LHCN-M2 (cell line): ENCODE measurements at places on chromosomes 13 and 19.

- no peak for DNase-seq
Observed at GRCh38 chr13:77717508-77717907, 20.0 kb downstream of the SLAIN1 start.

DNA sequence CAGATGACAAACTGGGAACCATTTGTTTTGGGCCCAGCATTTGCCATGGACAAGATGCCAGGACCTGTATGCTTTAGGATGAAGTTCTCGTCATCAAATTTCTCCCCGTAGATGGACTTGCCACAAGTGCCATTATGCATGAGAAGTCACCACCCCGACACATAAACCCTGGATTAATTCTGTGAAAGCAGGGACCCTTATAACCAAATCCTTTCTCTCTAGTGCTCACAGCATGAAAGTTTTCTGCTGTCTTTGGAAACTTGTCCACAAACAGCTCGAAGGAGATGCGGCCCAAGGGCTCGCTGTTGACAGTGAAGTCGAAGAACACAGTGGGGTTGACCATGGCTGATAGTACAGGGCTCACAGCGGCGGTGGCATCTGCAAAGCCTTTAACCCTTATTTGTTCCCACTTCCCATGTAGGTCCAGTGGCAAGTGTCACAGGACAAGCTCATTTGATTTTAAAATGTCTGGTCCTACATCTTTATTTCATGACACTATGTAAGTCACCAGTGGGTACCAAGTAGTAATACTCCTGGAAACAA lies 75.2 kb upstream of the MIR17HG start:
- DNase-seq = no peak

DNA sequence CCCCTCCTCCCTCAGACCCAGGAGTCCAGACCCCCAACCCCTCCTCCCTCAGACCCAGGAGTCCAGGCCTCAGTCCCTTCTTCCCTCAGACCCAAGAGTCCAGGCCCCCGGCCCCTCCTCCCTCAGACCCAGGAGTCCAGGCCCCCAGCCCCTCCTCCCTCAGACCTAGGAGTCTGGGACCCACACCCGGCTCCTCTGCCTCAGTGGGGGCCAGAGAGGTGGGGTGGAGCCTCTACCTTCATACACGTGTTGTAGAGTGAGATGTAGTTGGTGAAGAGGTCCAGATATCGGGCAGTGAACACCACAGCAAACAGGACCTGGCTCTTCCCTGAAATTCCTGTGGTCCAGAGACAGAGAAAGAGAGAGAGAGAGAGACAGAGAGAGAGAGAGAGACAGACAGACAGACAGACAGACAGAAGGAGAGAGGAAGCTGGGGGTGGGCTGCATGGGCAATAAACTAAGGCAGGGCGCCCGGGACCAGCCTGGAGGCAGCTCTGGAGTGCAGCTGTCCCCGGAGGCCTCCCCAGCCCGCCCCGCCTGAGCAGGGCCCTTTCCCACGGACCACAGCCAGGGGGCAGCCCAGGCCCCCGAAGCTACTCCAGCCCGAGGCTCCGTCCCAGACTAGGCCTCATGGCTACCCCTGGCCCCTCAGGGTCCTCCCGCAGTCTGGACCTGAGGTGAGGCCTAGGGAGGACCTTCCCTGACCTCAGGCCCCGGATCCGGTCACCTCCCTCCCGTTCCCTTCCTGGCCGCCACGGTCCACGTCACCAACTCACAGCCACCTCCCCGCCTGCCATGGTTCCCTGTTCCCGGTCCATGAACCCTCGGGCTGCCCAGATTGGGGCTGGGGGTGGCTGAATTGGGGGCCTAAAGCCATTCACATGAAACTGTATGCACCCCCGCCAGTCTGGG lies 907 bp downstream of the KDELR1 start:
- DNase-seq = peak; percentile 57

GRCh38 chr19:11165486-11166030 lies 10.0 kb upstream of the SPC24 start:
- DNase-seq = no peak

GRCh38 chr19:51986309-51987291 lies at the start of gene ZNF350:
Gene ZNF350 (minus strand): TSS chr19:51986840. CDS start chr19:51974360, 12,480 bp downstream.
- DNase-seq = peak; percentile 94

GRCh38 chr13:27954406-27954851 lies 14.7 kb downstream of the CDX2 start:
- no peak for DNase-seq

DNA sequence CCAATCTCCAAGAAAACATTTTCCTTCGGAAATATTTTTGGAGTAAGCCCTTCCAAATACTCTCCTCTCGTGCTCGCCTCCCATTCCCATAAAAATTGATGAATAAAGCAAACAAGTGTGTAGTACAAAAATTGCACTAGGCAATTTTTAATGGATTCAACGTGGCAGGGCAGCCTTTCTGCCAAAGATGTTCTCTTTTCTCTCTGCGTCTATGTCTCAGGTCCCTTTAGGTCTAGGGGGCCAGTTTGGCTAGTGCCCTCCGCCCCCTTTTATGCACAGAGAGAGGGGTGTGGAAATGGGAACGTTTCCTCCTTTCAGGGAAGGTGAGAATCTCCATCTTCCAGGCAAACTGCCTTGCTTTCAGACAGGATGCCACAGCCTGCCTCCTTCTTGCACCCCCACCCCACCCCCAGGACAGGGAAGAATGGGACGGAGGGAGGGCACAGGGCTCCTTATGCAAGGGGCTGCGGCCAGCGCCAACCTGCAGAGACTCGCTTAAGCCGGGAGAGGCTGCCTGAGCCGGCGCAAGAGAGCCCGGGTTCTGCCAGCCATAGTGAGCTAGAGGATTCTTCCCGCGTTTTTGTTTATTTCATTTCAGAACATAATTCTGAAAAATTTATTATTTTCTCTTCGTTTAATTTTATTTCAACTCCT lies 2.7 kb upstream of the ZIC2 start:
- DNase-seq = no peak

DNA sequence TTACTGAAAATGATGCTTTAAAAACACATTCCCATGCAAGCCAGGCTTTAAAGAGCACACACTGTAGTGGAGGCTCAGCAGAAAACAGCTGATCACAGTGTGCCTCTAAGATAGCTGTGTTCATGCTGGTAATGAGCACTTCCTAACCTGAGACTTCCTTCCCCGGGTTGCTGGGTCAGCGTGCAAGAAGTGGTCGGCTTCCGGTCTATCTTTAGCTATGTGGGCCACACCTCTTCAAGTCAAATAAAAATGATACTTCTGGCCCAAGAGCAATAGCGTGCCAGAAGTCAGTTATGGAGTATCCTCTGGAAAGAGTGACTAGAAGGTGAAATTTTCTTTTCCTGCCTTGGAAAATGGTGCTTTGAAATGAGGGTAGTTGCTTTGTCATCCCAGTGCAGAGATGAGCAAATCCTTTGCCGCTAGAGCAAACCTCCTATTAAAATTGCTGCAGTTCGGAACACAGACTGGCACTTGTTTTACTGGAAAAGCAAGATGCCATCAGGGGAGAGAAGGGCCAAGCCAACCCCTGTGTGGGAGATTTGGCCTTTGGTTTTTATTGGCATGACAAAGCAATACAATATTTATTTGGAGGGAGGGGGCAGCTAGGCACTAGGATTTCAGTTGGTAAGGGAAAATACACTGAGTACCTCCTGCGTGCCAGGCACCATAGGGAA lies 64.2 kb downstream of the ARHGAP35 start:
- DNase-seq = no peak
